Activated CD4-positive, CD25-positive, alpha-beta regulatory T cell treated with anti-CD3 and anti-CD28 coated beads, Interleukin-2, amount 50 U/mL, for 24 hours (primary cell): ENCODE measurements at places on chromosomes 13 and 19.

GRCh38 chr13:54705738-54706137 is 1677.1 kb downstream of the OLFM4 start:
- no peak for ATAC-seq

DNA sequence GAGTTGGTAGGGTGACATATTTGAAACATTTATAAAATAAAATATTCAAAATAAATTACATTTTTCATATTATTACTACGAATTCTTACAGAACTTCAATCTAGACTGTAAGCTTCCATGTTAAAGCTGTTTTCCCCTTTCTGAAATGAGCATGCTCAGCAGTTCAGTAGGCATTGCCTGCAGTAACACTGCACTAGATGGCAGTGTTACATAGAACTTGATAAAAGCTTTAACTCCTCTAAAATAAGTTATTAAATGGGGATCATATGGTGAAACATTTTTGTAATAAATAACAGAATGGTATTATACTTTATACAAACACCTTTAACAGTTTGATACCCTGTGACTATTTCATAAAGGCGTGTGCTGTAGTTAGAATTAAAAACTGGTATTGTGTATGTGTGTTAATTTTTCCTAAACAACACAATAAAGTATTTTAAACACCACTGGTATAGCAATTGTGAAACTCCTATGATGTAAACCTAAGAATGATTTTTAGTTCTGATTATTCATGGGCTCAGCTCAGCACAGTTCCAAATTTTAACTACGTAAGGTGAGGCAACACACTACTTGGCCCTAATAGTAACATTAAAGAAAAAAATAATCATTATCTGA is 11.6 kb upstream of the GPR18 start:
- peak; percentile 77 for ATAC-seq

GRCh38 chr19:33752018-33752800 is 44.5 kb upstream of the KCTD15 start:
- ATAC-seq: no peak

GRCh38 chr13:29101409-29101808 is 281.3 kb downstream of the MTUS2 start:
- ATAC-seq: no peak

- no peak for ATAC-seq
These were observed 9.7 kb downstream of the INAFM1 start for GRCh38 chr19:47284324-47284899.

DNA sequence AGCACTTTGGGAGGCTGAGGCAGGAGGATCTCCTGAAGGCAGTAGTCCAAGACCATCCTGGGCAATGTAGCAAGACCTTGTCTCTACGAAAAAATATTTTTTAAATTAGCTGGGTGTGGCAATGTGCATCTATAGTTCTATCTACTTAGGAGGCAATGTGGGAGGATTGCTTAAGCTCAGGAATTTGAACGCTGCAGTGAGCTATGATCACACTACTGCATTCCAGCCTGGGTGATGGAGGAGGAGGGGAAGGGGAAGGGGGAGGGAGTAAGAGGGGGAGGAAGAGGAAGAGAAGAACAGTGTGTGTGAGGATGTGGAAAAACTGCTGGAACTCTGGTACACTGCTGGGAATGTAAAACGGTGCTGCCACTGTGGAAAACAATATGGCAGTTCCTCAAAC is 9.2 kb upstream of the CLIP3 start:
- ATAC-seq: no peak

DNA sequence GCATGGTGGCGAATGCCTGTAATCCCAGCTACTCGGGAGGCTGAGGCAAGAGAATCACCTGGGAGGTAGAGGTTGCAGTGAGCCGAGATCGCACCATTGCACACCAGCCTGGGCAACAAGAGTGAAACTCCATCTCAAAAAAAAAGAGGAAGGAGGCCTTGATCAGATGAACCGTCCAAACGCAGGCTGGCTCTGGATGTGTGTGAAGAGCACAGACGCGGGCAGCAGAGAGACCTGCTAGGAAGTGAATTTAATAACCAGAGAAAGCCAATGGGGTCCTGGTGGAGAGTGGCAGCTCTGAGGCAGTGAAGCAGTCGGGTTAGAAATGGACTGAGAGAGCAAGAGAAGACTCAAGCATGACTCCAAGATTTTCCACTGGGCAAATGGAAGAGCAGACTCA is 136.5 kb downstream of the RNF17 start:
- ATAC-seq: no peak

DNA sequence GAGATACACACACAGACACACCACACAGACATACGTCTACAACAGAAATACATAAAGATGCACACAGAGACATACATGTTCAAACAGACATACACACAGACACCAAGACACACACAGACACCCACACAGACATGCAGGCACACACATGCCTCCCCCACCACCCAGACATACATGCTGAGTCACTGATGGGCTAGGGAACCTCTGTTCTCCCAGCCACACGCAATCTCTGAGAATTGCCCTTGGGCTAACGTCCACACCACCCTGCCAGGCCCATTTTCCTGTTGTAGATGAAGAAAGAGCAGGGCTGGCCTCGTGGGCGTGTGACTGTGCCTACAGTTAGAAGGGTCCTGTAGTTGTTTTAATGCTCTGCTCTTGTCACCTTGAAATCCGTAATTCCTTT is 261.9 kb downstream of the KCNRG start:
- no peak for ATAC-seq

DNA sequence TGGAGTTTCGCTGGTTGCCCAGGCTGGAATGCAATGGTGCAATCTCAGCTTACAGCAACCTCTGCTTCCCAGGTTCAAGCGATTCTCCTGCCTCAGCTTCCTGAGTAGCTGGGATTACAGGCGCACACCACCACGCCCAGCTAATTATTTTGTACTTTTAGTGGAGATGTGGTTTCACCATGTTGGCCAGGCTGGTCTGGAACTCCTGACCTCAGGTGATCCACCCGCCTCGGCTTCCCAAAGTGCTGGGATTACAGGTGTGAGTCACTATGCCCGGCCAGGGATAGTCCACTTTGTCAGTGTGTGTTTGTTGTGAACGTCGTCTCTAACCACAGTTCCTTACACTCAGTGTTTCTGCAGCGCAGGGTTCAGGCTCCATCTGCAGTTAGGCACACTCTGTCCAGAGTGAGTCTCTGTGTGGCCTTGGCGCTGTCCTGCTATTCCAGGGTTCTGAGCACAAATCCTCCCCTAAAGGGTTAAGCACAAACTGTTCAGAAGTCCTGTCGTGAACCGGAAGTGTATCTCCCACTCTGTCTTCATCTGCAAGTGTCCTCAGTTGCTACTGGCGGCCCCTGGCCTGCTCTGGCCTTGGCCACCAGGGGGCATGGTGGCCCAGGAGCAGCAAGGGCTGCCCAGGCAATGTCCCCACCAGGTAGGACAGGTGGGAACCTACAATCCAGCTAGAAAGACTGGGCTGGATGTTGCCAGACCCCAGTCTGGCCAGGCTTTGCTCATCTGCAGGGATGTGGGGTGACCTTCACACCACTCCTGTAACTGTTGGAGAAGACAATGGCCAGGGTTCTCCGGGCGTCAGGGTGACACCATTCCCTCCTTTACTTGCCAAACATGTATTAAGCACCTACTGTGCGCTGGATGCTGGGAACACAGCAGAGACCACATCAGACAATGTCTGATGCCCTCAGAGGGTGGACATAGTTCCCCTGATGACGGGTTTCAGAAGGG is 38.8 kb upstream of the GATAD2A start:
- peak; percentile 90 for ATAC-seq

GRCh38 chr13:95295026-95295425 is 6.2 kb downstream of the ABCC4 start:
- no peak for ATAC-seq

GRCh38 chr13:93603043-93603442 is 376.4 kb downstream of the GPC6 start:
- ATAC-seq: no peak

GRCh38 chr13:83780227-83780626 is 102.0 kb downstream of the SLITRK1 start:
- no peak for ATAC-seq

DNA sequence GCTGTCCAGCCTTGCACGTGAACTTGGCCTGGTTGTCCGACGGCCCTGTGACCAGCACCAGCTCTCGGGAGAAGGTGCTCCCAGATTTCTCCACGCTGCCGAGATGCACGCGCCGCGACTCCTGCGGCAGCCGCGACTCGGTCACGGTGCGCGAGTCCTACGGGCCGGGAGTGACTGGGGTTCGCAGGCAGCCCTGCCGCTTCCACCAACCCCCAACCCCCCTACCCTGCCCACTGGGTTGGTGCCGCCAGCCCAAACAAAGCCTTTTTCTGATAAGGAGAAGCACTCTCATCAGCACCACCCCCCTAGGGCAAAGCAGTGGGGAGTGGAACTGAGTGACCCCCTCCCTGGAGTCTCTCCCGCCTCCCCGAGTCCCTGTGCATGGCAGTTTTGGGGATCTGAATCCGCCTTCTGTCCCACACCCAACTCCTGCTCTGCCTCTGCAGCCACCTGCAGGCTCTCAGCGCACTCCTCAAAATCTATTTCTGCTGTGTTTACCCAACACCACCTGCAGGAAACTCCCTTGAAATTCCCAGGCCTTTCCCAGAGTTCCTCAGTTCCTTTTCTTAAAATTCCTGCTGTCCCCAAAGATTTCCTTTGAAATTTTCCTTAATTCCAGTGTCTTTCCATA is 6.2 kb downstream of the NPHS1 start:
- no peak for ATAC-seq
